GM23248 (cell line): ENCODE measurements at places on chromosomes 5 and 9.

GRCh38 chr5:147763791-147764525 is 18.6 kb downstream of the JAKMIP2 start:
- peak; percentile 29 for DNase-seq

- DNase-seq = no peak
Observed at GRCh38 chr9:107730666-107731065, 241.1 kb upstream of the KLF4 start.

DNA sequence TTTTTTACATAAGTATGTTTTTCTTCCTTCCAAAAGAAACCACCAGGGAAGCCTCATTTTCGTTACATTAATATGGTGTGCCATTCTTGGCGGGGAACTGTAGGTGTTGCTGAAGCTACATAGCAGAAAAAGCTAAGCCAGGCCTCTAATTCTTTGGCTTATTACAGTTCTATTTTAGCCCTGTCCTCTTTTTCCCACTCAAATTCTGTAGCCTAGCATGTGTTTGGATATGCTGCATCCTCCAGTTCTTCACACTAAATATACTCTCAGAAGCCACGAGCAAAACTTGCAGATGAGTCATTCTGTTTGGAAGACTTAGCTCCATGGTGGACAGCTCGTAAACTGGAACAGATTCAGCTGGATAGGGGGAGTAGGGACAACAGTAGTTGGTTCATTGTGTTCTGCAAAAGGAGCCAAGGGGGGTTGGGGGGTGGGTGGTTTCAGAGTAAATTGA is 369.4 kb downstream of the TMEM161B start:
- peak; percentile 1 for DNase-seq

DNA sequence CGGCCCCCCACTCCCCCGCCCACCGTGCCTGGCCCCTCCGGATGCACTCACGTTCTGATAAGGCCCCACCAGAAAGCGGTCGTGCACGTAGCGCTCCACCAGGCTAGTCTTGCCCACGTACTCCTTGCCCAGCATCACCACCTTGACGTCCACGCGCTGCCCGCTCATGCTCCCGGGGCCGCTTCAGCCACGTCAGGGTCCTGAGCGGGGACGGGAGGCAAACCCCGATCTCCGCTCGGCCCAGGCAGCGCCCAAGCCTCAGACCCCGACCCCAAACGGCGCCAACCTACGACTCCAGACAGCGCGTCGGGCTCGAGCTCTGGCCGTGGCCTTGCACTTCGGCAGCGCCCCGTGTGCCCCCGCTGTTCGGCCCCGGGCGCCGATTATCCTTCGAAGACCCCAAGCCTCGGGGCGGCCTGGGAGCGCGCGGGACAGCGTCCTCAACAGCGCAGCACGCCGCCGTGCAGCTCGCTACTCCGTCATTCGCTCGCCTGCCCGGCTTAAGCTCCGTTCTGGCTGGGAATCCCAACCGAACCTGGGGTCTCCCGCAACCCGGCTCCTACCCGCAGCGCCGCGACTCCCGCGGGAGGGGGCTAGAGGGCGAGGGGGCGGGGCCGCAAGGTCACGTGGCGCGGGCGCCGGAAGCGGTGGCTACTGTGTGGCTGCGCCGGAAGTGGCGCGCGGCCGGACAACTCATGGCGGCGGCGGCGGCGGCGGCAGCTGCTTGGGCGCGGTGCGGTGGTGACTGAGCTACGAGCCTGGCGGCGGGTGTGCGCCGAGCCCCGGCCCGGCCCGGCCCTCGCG is at the start of the genes PRELID1 and RAB24:
Gene PRELID1 (plus strand): TSS at position 679 of the 804 bp plus-strand sequence. CDS start 187 bp downstream, outside the sequence.
Gene RAB24 (minus strand): TSS at position 599 of the 804 bp plus-strand sequence. CDS start 431 bp downstream, at position 168.
- peak; percentile 97 for DNase-seq

- DNase-seq = no peak
Observed at GRCh38 chr9:27829621-27830020, 256.3 kb upstream of the C9orf72 start.

GRCh38 chr5:168270476-168270875 is 21.0 kb upstream of the WWC1 start:
- no peak for DNase-seq

GRCh38 chr9:33919276-33919897 is 102.4 kb downstream of the UBE2R2 start:
- no peak for DNase-seq

DNA sequence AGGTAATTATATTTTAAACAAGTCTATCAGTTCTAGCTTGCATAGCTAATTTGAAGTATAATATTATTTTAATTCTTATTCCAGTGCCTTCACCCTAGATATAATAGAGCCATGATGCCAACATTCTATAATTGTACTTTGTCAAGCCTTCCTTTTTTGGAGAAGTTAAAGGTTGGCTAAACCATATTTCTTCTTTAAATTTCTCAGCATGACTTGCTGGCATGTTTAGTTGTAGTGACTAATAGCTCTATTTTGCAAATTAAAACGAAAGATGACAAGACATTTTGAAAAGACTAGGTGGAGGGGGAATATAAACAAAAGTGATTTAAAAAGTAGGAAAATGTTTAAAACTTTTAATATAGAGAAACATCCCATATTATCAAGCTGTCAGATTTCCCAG is 400.7 kb downstream of the PSAT1 start:
- DNase-seq = peak; percentile 54

- DNase-seq = no peak
Observed at GRCh38 chr5:178866946-178867345, 7.2 kb downstream of the ZNF354B start.
